ENCODE measurements at places on chromosomes 16 and 17. TPM values are rescaled to one million over a fixed set of nuclear protein-coding genes. Genes with fewer than 3 reads are reported as not detected.

- DNase-seq, result no peak
Measured at GRCh38 chr17:40484285-40484972, 17.0 kb downstream of the TNS4 start.

- DNase-seq, result no peak
Measured at GRCh38 chr16:68750193-68750695, 13.2 kb downstream of the CDH1 start.

DNA sequence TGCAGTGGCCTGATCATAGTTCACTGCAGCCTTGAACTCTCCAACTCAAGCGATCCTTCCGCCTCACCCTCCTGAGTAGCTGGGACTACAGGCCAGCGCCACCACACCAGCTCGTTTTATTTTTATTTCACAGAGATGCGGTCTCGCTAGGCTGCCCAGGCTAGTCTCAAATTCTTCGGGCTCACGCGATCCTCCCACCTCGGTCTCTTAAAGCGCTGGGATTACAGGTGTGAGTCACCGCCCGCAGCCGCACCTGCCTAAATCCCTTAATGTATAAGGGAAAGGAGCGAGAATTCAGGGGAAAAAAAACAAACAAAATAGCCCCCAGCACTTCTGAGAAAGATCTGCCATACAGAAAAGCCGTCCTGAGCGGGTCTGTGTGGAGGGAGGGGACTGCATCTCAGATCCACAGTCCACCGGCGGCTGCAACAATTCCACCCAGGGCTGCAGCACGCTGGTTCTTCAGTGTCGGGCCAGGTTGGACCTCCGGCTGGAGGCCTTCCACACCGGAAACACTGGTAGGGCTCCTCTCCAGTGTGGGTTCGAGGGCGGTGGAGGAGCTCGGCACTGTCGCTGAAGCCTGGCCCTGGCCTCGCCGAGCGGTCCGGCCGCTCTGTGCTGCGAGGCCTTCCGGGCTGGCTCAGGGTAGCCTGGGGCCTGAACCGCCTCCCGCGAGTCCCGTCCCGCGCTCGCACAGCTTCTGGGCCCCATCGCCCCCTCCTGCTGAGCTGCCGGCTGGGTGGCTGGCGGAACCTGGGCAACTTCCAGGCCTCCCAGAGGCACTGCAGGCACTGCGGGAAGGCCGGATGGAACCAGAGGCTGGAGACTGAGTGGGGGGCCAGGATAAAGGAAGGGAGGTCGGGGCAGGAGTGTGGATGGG is 7.0 kb downstream of the ZNF843 start:
- no peak for DNase-seq

GRCh38 chr17:47693731-47694580 is at the start of gene TBKBP1:
Gene TBKBP1, plus strand, starts transcription at chr17:47694161. Its CDS starts 1,952 bp downstream, at chr17:47696113.
- peak; percentile 73 for DNase-seq

- DNase-seq, result no peak
Measured at GRCh38 chr16:11121083-11121608, 134.9 kb downstream of the SOCS1 start.

GRCh38 chr17:63529711-63530556 is 6.8 kb downstream of the KCNH6 start:
- no peak for DNase-seq

- no peak for DNase-seq
Measured at GRCh38 chr16:4313563-4314531, 2.0 kb upstream of the GLIS2 start.

GRCh38 chr16:17131351-17131750 is 339.4 kb downstream of the XYLT1 start:
- DNase-seq, result no peak

GRCh38 chr16:30533748-30534367 is 800 bp downstream of the ZNF747 start:
- no peak for DNase-seq

DNA sequence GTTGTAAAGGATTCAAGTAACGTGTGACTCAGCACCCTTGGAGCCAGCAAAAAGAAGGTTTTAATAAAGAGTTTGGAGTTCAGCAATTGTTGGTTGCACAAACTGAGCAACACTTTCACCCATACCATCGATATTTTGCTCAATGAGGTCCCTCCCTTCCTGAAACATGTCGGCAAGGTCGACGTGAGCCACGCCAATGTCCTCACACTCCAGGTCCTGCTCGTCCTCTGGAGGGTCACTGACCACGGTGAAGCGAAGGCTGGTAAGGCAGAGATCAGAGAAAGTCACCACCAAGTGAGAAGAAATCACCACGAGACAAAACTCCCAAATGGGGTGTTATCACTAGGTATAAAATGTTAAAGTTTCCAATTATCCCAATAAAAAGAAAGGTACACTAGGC is 98.3 kb downstream of the RPGRIP1L start:
- DNase-seq, result no peak

- no peak for DNase-seq
Measured at GRCh38 chr17:73420897-73421296, 109.1 kb upstream of the CDC42EP4 start.

GRCh38 chr17:54980375-54980774 is 11.8 kb downstream of the STXBP4 start:
- no peak for DNase-seq

DNA sequence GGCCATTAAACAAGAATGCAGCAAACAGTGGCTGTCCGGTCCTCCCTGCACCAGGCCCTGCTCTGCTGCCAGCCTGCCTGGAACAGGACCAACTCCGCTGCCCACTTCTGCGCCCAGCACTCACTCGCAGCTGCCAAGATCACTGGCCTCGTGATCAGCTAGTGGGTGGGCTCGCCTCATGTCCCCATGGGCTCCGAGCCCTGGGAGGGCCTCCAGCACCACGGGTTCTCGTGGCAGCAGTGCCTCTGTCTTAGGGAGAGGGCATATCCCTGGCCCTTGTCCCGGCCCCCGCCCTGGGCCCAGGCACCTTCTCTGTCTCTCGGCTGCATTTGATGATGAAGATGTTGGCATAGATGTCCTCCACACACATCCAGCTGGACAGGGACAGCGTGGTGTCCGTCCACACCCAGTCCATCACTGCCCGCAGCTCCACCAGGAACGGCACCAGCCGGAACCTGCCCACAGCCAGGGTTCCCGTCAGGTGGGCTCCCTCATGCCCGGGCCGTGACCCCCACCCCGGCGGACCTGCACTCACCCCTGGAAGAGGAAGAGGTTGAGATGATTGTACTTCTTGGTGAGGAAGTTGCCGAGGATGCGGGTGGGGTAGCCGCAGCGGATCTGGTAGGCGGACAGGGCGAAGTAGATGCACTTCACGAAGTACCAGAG is 13.1 kb downstream of the CTU2 start:
- DNase-seq, result no peak

GRCh38 chr16:84832488-84833143 is 12.8 kb downstream of the CRISPLD2 start:
- DNase-seq, result peak; percentile 92

GRCh38 chr17:80055597-80055996 is 19.2 kb downstream of the CCDC40 start:
- DNase-seq, result no peak

GRCh38 chr16:88458039-88458772 is 5.1 kb downstream of the ZFPM1 start:
- no peak for DNase-seq

DNA sequence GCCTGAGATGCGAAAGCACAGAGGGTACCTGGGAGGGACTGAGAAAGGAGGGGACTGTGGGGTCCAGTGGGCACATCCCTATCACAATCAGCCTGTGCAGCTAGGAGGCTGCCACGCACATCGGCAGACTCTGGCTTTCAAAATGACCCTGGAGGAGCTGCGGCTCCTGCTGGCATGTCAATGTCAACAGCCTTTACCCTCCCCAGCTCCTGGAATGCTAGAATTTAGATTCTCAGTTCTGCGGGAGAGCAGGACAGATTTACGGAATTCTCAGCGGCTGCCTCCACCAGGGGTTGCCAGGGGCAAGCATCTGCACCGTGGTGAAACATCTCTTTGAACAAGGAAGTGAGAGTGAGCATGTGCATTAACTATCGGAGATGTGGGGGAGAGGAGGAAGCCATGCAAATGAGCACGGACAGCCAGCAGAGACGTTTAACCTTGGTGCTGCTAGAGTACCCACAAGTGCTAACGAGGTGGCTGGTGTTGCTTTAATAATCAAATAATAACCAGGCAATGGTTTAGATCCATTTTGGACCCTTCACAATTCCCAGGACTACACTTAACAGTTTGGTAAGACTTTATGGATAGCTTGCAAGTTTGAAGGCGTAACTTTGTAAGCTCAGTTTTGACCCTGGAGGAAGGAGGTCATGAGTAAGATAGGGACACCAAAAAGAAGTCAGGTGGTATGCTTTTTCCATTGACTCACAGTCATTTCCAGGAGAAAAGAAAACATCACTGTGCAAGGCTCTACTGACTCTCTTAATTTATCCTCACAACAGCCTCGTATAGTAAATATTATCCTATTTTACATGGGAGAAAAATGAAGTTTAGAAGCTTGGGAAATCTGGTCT is 54.1 kb downstream of the XYLT1 start:
- DNase-seq, result no peak

- DNase-seq, result no peak
Measured at GRCh38 chr16:89361751-89362539, 128.4 kb downstream of the ANKRD11 start.

DNA sequence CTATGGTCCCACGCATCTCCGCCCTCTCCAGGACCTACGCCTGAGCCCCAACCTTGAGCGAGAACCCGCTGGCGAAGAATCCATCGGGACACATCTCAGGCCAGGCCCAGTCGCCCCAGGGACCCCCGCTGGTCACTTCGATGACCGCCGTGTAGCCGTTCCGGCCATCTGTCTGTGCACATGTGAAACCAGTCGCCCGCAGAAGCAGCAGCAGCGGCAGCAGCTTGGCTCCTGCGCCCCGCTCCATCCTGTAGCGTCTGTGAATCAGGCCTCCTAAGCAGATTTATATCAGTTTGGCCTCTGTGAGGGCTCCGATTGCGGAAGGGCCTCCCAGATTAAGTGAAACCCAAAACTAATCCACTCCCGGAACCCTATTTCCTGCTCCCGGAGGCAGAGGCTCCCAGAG is at the start of gene VMO1:
VMO1 (minus strand) TSS at position 259 of the 406 bp plus-strand sequence; CDS start at position 247, 12 bp downstream.
- DNase-seq, result no peak

GRCh38 chr17:45170931-45171337 is 9.3 kb downstream of the HEXIM2 start:
- DNase-seq, result no peak

DNA sequence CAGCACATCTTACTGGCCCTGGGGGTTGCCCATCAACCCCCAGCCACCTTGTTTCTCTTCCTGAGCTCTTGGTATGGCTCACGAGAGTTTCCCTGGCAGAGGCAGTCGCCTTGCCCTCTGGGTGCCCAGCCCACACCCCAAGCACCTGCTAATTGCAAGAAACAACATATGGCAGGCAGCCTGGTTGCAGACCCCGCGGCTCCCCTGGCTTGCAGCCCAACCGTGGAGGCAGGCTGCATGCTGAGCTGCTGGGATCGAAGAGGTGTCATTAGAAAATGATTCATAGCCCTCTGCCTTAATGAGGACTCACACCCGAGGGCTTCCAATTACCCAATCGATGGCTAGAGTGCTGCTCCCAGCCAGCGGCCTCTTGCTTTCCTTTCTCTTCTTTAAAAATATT is 115.7 kb downstream of the TMEM114 start:
- DNase-seq, result no peak

DNA sequence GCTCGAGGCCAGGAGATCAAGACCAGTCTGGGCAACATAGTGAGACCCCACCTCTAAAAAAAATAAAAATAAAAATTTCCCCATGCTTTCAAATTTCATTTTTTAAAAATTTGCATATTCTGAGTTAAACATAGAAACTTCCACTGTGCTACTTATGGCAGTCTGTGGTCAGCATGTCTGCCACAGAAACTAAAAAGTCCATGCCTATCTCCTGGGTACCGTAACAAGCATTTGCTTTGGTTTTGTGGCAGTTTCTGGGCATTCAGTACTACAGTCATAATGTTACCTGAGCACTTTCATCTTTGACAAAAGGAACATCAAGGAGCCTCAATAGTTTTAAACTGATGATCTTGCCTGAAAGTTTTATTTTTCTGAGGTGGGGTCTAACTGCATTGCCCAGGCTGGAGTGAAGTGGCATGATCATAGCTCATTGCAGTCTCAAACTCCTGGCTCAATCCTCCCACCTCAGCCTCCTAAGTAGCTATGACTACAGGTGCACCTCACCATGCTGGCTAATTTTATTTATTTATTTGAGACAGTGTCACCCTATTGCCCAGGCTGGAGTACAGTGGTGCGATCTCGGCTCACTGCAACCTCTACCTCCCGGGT is 13.2 kb upstream of the ITGA2B start:
- no peak for DNase-seq

- DNase-seq, result peak; percentile 69
Measured at GRCh38 chr17:77319211-77320043, 178.7 kb downstream of the SEC14L1 start.

DNA sequence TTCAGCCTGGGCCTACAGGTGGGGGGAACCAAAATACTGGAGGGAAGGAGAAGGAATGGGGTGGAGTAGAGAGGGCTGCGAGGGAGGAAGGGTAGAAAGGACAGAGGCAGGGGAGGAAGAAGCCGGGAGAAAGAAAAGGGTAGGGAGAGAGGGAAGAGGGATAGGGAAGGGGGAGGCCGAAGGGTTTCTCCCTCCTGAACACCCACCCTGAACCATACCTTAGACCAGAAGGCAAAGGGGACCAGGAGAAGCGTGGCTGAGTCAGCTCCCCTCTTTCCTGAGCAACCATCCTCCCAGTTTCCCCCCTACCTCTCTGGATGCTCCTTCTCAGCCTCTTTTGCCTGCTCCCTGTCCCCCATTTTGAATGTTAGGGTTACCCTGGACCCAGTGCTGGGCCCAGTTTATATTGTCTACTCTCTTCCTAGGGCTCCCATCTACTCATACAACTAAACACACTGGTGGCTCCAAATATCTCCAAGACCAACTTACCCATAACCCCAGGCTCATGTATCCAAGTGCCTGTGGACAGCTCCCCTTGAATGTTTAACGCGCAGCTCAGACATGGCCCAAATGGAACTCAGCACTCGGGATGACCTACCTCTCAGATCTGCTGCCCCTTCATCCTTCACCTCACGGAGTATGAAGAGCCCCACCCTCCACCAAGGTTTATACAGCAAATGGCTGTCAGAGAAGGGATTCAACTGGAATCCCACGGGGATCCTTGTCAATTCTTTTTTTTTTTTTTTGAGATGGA is 7.8 kb downstream of the TSPOAP1 start:
- DNase-seq, result peak; percentile 4

GRCh38 chr17:59963738-59964481 is 630 bp downstream of the RNFT1 start:
- no peak for DNase-seq

DNA sequence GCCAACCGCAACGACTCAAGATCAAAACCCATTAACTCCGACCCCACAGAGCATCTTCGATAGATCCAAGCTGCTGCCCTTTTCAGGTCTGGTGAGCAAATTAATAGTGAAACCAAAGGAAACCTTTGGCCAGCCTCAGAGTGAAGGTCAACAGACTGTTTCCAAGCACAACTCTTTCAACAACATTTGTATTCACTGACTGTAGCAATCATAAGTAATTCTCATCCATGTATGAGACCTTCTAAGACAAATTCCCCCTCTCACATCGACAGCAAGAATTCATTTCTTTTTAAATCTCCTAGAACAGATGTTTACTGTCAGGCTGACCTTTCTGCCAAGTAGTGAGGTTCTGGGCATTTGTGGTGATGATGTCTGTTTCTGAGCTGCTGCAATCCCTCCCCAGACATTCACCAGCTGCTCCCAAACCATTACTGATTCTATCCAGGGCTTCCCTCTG is 64.2 kb downstream of the SLC39A11 start:
- DNase-seq, result no peak

The NKD1 gene
- polyA plus RNA-seq, result 6.8 TPM

The SOX8 gene
- 0.52 TPM for polyA plus RNA-seq

The NDUFAB1 gene
- polyA plus RNA-seq, result 83.0 TPM

The UTP4 gene
- 48.9 TPM for polyA plus RNA-seq

The RAB26 gene
- polyA plus RNA-seq, result 0.19 TPM

The SCARF1 gene
- 1.7 TPM for polyA plus RNA-seq

The SEPTIN12 gene
- polyA plus RNA-seq, result not detected

The IL32 gene
- polyA plus RNA-seq, result 23.9 TPM

The KRT20 gene
- 0.05 TPM for polyA plus RNA-seq

The ACSM2A gene
- polyA plus RNA-seq, result 0.10 TPM
